ENCODE measurements at places on chromosomes 7 and 10.

- DNase-seq: no peak
These were observed 836 bp downstream of the ENO4 start for GRCh38 chr10:116850058-116850611.

DNA sequence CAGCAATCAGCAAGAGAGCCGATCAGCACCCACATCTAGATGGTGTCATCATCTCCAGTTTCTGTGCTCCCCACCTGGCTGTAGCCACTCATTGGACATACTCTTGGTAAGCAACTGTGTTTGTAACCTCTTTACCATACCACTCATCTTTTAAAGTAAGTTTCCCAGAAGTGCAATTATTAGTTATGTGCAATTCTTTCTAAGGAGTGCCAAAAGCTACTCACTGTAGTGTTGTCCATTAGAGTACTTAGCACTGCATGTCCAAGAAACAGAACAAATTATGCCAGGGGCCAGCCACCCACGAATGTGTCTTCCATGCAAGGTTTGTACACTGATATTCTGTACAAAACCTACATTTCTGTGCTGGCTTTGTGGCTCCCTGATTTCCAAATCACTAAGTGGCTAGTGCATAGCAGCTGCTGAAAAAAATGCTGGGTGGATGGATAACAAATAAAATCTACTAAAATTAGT, 131.9 kb downstream of the SRPK2 start:
- no peak for DNase-seq

DNA sequence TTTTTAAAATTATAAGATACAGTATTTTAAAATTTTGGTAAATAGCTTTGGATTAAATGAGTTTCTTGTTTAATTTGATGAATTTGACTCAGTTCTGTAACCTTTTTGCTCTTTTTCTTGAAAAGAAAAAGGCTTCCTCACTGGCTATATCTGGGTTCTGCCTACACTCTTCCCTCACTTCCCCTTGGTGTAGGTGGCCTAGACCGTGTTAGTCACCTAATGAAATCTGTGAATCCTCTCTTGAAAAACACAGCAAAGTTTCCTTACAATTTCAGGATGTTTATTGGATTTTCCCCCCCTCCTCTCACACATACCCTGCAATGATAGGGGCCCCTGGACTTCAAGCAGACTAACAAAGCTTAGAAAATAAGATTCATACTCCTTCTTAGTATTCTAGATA, 231.6 kb downstream of the ADK start:
- no peak for DNase-seq

DNA sequence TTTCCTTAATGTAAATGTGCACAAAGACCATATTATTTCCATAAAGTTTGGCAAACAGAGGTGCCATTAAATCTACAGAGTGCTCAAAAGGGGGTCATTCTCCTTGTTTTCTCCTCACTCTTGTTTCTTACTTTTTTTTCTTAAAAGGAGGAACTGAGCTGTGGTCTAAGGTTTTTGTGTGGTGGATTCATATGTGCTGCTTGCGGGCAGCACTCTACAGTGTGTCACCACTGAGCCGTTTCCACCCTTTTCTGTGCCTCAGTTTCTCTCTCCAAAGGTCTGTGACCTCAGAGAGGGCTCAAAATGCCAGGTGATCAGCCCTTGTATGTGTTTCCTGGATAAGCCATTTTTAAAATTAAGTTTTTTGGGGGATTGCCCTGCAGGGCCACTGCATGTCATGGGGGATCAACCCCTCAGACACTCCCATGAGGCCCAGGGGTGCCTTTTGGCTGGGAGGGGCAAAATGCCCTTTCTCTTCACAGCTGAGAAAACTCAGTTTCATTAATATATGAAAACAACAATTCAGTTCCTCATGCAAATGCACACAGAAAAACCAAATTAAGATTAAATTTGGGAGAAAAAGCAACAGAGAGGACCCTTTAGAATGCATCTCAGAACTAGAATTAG, 56.9 kb upstream of the VOPP1 start:
- DNase-seq: no peak

- no peak for DNase-seq
These were observed 264.3 kb downstream of the RPS24 start for GRCh38 chr10:78297997-78298396.

DNA sequence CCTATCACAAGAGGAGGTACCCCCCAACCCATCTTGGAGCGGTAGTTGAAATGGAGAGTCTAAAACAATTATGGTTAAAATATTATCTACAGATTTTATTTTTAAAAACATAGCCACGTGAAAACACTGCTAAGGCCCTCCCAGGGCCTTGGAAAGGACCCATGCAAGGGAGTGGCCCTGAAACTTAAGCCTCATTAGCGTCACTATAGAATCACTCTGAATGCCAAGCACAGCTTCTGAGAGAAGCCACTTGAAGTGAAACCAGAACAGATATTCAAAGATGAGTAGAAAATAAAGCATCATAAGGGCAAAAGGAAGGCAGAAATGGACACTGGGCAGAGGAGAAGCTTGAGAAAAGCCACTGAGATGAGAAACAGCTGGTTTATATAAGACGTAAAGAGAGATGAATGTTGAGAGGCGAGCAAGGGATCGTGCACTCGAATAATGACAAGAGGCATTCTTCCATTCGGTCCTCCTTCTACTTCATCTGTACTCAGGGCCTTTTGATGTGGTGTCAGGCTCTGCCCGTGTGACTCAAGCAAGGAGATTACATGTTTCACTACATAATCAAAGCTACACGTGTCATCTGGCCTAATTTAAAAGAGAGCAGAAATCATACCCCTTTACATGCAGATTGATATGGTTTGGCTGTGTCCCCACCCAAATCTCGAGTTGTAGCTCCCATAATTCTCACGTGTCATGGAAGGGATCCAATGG, 33.4 kb upstream of the SLC39A12 start:
- DNase-seq: no peak

GRCh38 chr7:35380739-35381224, 126.9 kb upstream of the TBX20 start:
- DNase-seq: no peak

GRCh38 chr10:69328380-69328735, 50.1 kb downstream of the HK1 start:
- no peak for DNase-seq

- peak; percentile 58 for DNase-seq
These were observed 638 bp downstream of the BRAT1 start for GRCh38 chr7:2554661-2555111.

DNA sequence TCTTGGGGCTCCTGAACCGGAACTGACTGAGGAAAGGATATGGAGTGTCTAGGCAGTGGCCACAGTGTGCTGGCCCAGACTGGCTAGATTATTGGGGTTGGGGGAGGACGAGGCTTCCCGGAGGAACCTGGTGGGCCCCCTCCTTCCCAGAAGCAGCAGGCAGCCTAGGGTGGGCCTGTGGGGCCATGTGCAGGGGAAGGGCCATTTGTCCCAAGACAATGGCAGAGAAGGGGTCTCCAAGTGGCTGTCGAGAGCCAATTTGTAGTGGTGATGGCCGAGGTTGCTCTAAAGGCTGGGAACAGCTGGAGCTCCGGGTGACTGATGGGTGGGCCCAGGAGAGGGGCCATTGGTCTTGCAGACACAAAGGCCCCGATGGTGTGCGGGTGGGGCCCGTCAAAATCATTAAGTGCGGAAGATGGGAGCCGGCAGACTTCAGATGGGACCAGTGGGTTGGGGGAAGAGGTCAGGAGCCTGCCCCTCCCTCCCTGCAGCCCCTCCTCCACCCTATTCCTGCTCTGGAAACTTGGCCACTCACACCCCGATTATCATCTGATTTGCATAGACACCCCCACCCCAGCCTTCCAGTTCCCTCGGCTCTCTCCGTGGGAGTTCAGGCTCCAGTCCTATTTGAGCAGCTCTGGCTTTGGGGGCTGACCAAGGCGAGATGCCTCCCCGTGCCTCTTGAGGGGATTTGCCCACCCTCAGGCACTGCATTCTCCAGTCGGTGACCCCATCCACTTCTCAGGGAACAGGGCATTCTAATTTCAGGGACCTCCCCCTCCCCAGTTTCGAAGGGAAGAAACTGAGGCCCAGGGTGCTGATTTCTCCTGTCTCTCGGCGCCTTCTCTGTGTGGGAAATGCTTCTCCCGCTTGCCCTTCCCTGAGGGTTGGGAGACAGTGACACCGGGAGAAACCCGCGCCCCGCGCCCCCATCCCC, 36.0 kb upstream of the PAX2 start:
- no peak for DNase-seq

DNA sequence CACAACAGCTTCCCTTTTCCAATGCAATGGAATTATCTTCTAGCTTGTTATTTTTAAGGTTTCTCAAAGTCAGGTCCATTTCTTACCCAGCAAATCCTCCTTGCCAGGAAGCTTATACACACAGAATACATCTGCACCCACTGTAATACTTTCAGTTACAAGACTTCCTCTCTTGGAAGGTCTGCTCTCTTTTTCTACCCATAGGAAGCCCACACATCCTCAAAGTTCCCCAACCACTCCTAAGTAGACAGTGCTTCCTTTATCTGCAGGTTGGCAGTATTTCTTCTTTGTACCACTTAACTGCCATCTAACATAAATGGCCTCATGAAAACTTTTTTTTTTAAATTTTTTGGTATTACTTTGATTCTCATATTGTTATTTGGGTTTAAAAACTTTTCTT, 155.6 kb downstream of the TAX1BP1 start:
- no peak for DNase-seq

DNA sequence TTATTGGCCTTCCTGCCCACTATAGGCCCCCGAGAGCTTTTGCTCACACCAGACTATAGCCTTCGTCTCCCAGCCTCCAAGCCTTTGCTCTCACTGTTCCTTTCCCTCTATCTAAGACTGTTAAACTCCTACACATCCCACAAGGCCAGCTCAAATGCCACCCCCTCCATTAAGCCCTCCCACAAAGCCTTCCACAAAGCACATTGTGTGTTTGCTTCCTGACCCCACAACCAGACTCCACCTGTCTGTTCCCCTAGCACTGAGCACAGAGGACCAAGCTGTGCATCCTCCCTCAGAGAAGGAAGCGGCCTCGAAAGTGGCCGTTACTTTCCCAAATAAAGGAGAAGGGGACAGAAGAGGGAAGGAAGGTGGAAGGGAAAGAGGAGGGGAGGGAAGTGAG, 1.3 kb downstream of the LOXL4 start:
- DNase-seq: no peak

DNA sequence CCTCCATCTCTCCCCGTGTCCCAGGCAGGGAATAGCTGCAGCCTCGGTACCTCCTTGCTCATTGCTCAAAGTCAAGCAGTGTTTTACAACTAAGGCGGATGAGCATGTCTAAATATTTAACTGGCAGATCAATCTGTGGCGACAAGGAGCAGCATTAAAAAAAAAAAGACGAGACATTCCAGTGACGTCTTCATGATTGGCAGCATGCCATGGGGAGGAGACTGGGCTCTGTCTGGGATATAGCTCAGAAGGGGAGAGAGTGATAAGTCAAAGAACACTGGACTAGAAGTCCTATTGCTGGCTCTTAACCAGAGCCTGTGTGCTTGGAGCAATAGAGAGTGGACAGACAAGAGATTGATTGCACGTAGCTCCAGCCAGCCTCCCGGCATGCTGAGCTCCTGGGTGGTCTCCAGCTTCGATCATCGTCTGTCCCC, 287.5 kb upstream of the PODXL start:
- DNase-seq: peak; percentile 29

DNA sequence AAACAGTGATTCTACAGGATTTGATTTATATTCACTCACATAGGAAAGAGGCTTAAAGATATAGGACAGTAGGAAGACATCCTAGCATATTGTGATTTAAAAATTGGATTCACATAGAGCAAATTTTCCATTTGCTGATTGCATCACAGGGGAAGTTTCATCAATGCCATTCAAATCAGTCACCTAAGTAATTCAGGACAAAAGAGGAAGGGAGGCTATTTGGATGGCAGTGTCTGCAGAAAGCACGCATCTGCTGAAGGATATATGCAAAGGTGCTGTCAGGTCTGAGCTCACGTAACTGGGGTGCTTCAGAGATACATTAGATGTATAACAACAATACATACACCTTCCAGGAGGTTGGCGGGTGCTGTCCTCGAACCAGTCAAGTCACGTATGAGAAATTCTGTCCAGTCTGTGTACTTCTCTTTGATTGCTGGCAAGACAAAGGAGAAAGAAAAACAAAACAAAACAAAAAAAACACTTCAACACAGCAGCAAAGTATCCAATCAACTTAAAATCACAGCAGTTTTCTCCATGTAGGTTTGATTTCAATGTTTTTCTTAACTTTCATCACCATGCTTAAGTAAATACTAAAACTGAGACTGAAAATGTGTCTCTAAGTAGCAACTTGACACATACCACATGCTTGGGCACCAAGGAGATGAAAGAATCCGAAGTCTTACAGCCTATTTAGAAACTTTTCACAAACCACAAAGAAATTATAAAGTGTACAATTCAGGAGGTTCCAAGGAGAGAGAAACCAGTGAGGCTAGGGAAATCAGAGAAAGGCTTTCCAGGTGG, 125.1 kb downstream of the SFMBT2 start:
- DNase-seq: no peak

DNA sequence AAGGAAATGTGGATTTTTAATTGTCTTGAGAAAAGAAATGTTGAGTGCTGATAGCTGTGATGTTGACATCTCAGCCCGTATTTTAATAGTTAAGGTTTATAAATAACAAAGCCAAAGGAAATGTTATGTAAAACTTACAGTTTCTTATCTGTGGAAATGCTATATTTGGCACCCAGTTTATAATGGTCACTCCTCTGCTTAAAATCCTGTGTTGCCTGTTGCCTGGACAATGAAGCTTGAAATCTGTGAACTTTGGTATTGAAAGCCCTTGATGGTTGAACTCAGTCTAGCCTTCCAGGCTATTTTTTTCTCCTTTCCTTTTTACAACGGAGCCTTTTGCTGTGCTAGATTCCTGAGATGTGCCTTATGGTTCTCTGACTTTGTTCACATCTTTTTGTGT, 46.5 kb downstream of the MCU start:
- no peak for DNase-seq

GRCh38 chr7:44964831-44965440, 13.9 kb downstream of the MYO1G start:
- DNase-seq: peak; percentile 14

DNA sequence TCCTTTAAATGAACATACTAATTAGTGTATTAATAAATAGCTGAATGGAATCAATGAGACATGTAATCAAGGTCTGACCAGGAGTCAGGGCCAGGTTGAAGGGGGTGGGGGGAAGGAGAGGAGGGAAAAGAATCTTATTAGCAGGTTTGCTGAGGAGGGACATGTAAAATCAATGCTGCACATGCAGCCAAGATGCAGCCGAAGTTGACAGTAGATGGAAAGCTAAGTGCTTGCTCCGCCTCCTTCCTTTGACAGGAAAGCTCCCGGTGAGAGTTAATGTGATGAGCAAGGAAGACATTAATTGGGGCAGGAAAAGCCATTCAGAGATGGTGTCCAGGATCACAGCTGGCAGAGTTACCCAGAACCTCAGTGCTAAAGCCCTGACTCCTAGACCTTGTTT, 24.4 kb downstream of the PLXNA4 start:
- peak; percentile 53 for DNase-seq

All from NCI-H82 (cell line).